Muscle of back (tissue), 13 donors: ENCODE measurements at places on chromosomes 3 and 15.

- DNase-seq = no peak
Measured at GRCh38 chr15:101407966-101408775, 81.3 kb downstream of the PCSK6 start.

- no peak for DNase-seq
Measured at GRCh38 chr15:39486621-39487457, 94.0 kb upstream of the THBS1 start.

DNA sequence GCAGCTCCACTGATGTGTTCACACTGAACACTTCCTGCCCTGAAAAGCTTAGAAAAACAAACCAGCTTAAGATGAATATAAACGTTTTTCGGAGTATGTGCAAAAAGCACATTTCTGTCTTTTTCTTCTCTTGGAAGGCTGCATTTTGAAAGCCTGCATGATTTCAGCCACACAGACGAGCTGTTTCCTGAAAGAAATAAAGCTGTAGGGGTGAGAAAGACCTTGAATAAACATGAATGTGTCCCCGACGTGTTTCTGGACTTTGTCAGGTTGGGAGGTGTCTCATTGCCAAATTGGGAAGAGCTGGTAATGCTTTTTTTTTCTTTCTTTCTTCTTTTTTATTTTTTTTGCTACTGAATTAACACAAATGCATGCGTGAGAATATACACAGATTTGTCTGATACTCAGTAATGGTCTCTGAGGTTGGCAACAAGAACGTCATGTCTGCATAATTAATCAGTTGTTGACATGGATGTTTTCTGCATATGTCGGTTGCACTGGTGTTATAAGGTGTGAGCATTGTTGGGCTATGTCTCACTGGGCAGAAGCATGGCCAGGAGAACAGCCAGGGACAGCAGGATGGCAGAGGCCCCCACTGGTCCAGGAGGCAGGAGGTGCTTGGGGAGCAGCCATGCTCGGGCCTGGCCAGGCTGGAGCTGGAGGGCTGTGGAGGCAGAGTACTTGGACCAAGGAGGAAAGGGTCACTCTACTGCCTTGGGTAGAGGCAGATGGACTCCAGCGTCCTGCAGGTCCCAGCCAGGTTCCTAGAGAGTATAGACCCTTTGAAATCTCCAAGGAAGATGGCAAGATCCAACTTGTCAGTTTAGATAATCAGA lies 39.0 kb downstream of the ADAMTSL3 start:
- DNase-seq = no peak

- no peak for DNase-seq
Measured at GRCh38 chr3:111299192-111299615, 227.6 kb downstream of the NECTIN3 start.

DNA sequence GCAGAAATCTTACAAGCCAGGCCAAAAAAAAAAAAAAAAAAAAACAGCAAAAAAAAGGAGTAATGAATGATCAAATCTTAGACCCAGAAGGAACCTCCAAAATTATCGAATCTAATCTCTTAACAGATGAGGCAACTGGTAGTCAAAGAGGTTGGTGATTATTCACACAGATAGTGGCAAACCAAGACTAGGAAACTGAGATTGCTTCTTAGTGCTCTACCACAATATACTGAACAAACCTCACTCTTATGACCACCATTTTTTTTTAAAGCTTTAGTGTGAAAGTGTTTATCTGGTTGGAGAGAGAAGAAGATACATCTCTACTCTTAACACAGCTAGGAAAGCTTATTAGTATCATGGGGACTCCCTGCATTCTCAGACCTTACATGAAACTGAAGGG lies 17.3 kb downstream of the ATOSA start:
- no peak for DNase-seq

DNA sequence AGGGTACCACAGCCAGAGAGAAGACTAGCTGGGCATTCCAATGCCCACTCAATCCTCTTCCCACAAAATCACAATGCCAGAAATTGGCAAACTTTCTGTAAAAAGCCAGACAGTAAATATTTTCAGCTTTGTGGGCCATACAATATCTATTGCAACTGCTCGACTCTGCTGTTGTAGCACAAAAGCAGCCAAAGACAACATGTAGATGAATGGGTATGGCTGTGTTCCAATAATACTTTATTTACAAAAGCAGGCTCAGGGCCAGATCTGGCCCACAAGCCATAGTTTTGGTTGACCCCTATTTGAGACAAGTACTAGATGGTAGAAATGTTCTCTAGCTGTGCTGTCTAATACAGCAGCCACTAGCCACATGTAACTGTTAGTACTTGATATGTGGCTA lies 330.9 kb downstream of the ERC2 start:
- DNase-seq = no peak

- no peak for DNase-seq
Measured at GRCh38 chr15:58288592-58288991, 143.2 kb upstream of the LIPC start.

- no peak for DNase-seq
Measured at GRCh38 chr15:68734881-68735280, 85.8 kb downstream of the ANP32A start.
